Temporal lobe (tissue), 4 donors: ENCODE measurements at places on chromosomes 11 and 22. TPM values are rescaled to one million over a fixed set of nuclear protein-coding genes. Genes with fewer than 3 reads are reported as not detected.

Gene MSANTD4
- 54.3 TPM for total RNA-seq

Gene OR6T1
- not detected for total RNA-seq

Gene OSBP2
- 15.0 TPM for total RNA-seq

Gene PKNOX2
- total RNA-seq = 5.4 TPM

Gene KIRREL3
- total RNA-seq = 19.7 TPM

Gene DEFB131B
- not detected for total RNA-seq

Gene PIH1D2
- 1.5 TPM for total RNA-seq

Gene BARX2
- total RNA-seq = under 0.01 TPM

Gene BBOX1
- total RNA-seq = 4.2 TPM

Gene CHRM1
- total RNA-seq = 8.9 TPM

Gene CNGA4
- 0.25 TPM for total RNA-seq

Gene LDLRAD3
- 36.4 TPM for total RNA-seq

Gene ART1
- not detected for total RNA-seq

Gene PKDREJ
- under 0.01 TPM for total RNA-seq

Gene BATF2
- total RNA-seq = not detected

Gene CBLIF
- total RNA-seq = not detected

Gene POU2AF2
- total RNA-seq = not detected

Gene OR52I2
- not detected for total RNA-seq

Gene ANKK1
- total RNA-seq = not detected

Gene RAC2
- 0.25 TPM for total RNA-seq

Gene DERL3
- 0.49 TPM for total RNA-seq

Gene CRYBA4
- total RNA-seq = not detected

Gene CDC42EP1
- 3.4 TPM for total RNA-seq

Gene BRSK2
- 31.7 TPM for total RNA-seq

Gene NPTXR
- total RNA-seq = 20.9 TPM

Gene NNMT
- not detected for total RNA-seq

Gene SHANK2
- 41.6 TPM for total RNA-seq

Gene PHETA2
- 2.5 TPM for total RNA-seq

Gene MUC5AC
- 0.25 TPM for total RNA-seq

Gene CCDC87
- 0.25 TPM for total RNA-seq

Gene PIK3IP1
- total RNA-seq = 17.5 TPM

Gene OR9G1
- total RNA-seq = not detected

Gene MAPK11
- total RNA-seq = 16.0 TPM
